ENCODE measurements at places on chromosomes 6 and 20.

DNA sequence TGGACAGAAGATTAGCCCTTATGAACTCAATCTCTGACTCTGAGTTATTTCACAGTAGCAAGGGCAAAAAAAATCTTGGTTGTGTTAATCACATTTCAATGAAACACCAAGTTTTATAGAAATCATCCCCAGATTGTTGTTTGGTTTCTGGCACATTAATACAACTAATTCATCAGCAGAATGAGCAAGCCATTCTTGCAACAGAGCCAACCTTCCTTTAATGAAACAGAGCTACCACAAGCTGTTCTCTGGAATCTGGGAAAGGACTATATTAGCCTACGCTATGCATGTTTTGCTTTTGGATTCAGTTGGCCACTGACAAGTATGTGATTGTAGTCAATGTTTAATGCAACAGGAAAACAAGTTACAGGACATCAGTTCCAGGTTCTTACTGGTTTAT lies 13.8 kb upstream of the POPDC3 start:
- DNase-seq: no peak

DNA sequence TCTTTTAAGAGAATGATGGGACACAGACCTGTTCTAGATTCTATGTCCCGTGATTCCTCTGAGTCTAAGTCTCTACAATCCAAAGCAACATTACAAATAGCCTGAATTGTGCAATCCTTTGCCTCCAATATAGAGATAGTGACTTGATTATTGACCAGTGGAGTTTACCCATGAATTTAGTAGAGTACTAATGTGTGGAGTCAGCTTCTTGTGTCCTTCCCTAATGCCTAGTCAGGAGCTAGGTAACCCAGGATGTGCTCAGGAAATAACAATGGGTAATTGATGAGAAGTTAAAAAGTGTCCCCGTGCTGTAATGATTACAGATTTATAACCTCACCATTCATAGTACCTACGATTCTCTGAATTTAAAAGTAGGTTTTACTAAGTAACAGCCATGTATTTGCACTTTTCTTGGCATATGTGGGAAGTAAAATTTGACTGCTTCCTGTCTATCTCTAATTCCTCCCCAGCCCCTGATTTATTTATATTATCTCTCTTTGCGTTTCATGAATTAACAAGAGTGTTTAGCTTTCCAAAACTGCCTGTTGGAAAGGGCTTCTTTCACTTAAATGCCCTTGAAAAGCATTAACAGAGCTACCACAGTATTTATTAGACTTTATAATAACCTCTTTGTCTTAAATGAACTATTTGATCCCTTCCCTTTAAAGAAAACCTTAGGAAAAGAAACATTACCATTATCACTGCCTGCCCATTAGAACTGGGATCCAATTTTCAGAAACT lies 30.5 kb downstream of the NEDD9 start:
- DNase-seq: no peak

DNA sequence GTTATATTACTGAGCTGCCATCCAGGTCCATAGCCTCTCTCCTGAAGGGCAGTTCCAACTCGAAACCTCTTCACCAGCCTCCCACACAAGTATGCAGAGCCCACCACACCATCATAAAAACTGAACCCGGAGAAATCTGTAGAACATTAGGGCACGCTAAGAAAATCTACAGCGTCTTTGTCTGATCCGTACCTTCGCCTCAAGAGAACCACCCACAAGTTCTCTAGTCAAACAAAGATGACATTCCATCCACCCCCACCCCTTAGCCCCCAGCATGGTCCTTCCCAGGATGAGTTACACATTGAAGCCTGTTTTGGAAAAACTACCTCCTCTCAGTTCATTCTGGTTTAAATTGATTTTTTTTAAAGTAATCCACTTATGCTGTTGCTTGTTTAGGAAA lies 219.7 kb downstream of the ZMYND8 start:
- no peak for DNase-seq

- DNase-seq: no peak
Observed at GRCh38 chr6:150083839-150084238, 14.9 kb upstream of the ULBP3 start.

DNA sequence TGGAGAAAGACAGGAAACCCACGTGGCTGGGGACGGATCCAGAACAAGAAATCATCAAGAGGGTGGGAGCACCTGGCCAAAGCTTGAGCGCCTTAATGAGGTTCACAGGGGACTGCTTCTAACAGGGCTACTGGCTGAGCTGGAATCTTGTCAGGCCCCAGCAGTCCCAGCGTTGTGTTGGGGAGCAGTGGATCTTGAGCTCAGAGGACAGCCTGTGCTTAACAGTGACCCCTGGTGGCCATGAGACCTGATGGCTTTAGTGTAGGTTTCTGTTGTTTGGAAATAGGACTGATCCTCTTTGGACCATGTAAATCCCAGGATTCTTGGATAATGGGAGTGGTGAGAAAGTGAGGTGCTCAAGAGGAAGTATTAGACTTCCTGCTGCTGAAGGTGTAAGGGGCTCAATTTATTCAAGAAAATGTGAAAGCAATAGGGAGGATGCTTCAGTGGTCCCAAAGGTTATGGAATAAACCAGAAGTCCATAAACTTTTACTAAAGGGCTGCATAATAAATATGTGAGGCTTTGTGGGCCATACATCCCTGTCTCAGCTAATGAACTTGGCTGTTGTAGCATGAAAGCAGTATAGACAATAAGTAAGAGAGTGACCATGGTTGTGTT lies 216.2 kb downstream of the NFATC2 start:
- no peak for DNase-seq

- DNase-seq: no peak
Observed at GRCh38 chr6:14709066-14709670, 536.7 kb upstream of the JARID2 start.

DNA sequence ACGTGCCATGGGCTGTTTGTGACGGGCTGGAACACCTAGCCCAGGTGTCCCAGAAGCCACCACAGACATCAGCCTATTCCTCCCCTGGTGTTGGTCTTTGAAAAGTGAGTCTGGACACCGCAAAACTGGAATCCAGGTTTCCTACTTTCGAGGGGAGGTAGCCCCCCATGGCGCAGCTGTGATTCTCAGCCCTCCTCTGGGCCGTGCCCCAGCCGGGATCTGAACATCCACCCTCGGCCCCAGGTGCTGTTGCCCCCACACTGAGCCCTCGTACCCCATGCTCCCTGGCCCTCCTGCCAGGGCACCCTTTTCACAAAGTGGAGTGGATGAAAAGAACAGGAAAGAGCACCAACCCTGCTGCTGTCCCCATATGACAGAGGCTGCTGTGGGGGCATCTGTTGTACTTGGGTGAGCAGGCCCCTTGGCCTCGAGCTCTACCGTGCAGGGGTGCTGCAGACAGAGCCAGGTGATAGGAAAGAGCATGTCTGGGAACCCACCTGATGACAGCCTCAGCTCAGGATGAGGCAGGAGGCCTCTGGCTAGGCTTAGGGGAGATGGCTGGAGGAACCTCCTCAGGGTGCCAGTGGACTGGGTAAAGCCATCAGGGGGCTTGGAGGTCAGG lies 18.8 kb upstream of the MAS1L start:
- no peak for DNase-seq

GRCh38 chr6:118401325-118401975 lies 146.6 kb upstream of the PLN start:
- DNase-seq: no peak

DNA sequence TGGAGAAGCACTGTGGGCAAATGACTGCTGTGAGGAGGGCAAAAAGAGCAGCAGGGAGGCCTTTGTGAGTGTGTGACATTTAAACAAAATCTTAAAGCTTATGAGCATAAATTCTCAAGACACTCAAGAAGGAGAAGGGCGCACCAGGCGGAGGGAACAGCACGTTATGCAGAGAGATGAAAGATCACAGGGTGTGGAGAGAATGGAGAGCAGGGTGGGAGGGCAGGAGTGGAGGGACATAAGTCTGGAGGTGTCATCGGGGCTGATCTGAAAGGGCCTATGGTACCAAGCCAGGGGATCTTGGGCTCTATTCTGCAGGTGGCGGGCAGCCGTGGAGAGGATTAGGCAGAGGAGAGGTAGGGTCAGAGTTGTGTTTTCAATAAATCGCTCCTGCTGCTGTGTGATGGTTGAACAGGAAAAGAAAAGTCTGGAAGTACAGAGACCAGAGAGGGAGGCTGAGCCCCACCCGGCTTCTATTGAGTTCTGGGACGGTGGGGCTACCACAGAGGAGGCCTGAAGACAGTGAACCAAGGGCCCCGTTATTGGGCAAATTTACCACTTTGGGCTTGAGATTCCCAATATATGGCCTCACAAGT lies 24.3 kb upstream of the DLGAP4 start:
- DNase-seq: no peak

DNA sequence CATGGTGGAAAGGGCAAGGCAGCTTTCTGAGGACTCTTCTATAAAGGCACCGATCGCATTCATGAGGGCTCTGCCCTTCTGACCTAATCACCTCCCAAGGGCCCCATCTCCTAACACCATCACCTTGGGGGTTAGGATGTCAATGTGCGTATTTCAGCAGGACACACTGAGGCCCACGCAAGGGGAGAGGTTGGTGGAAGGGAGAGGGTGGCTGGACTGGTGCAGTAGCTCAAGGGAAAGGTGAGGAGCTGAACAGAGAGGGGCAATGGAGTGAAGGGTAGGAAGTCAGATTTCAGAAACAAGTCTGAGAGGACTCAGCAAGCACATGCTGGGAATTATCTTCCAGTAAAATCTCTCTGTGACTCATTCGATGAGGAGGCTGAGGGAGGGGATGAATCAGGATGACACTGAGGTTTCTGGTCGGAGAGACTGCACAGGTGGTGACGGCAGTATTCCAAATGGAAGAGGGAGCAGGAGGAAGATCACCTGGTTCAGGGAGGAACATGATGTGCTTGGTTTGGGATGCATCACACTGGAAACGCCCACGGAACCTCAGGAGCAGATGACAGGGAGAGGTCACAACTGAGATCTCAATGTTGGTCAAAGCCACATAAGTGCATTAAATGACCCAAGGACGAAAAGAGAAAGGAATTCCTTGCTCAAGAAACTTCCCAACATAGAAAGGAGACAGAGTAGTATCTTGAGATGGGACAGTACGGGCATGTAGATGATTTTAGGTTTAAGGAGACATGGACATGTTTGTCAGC lies 67.1 kb downstream of the TFAP2A start:
- DNase-seq: peak; percentile 3

GRCh38 chr6:3627956-3628835 lies 123.3 kb downstream of the PXDC1 start:
- DNase-seq: no peak

DNA sequence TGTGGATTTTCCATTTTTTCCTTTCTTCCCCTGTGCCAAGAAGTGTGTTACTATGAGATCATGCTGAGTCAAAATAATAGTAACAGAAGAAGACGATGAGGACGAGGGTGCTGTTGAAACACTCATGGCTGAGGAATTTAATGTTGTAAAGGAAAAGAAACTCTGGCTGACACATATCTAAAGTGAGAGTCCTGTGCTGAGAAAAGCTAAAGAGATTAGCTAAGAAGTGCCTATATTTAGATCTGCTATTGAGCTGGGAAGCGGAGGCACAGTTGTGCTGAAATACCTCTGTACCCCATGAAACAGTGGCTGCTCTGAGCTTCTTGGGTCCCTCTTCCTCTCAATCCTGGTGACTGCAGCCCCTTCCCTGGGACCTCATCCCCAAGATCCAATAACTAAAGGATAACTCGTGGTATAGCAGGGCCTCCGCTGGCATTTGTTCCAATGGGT lies 1.1 kb upstream of the SYTL3 start:
- DNase-seq: no peak

DNA sequence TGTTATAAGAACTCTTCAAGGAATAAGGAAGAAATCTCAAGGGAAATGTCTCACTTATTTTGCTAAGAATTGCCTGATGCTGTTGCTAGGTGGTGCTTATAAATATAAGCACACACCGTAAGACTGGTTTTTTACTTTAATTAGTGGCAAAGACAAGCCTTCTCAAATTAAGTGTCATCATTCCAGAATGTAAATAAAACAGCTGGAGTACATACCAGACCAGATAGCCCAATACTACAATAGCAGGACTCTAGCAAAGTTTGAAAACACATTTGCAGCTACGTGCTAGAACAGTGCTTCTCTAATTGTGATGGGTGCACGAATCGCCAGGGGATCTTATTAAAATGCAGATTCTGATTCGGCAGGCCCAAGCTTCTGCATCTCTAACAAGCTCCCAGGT lies 6.8 kb downstream of the CNKSR3 start:
- no peak for DNase-seq

DNA sequence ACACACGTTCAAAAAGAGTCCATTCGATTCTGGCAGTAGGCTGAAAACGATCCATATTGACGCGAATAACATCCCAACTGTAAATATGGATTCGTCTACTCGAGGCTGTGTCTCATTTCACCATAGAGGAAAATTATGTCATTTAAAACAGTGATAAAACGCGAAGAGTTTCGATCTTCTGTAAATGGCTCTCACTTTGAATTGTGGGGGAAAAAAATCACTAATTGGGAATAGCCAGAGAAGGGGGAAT lies 845 bp upstream of the MARCKS start:
- DNase-seq: no peak

GRCh38 chr6:110874880-110875547 lies 429 bp downstream of the AMD1 start:
- no peak for DNase-seq

- DNase-seq: peak; percentile 23
Observed at GRCh38 chr20:6828794-6829423, 61.4 kb downstream of the BMP2 start.

DNA sequence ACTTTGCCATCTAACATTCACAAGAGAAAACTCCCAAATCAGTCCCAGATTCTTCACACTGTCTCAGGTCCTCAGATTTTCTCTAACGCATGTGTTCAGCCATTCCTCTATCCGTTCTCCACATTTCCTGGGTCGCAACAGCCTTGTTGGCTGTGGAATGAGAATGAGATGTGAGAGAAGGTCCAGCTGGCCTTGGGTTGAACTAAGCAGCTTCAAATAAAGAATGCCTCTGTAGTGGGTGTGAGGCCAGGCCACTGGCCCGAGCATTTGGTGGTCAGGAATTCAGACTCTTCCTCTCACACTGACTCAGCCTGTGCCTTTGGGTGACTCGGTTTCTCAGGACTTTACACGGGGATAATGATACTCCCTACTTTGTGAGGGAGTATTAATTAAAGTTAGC lies 73.8 kb upstream of the CCN6 start:
- DNase-seq: no peak

GRCh38 chr6:43336382-43336781 lies 27.8 kb upstream of the CRIP3 start:
- no peak for DNase-seq

DNA sequence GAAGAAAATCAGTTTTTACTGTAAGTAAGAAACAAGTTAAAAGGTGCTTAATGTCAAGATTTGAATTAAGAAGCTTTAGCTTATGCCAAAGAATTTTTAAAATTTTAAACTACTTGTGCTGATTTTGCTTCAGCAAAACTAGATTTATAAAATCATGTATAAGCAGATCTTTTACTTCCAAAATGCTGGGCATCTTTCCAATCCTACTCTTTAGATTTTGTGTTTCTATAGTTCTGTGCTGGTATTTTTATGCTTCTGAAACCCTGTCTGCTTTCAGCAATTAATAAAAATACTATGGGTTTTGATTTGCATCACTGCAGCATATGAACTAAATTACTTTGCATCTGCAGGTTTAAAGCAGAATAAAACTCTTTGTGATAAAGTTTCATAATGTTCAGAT lies 238.6 kb upstream of the RNF217 start:
- no peak for DNase-seq

- peak; percentile 14 for DNase-seq
Observed at GRCh38 chr20:4507288-4507719, 214.4 kb upstream of the PRND start.

Data from T1000 (cell line).